ENCODE measurements at places on chromosomes 4 and X.

DNA sequence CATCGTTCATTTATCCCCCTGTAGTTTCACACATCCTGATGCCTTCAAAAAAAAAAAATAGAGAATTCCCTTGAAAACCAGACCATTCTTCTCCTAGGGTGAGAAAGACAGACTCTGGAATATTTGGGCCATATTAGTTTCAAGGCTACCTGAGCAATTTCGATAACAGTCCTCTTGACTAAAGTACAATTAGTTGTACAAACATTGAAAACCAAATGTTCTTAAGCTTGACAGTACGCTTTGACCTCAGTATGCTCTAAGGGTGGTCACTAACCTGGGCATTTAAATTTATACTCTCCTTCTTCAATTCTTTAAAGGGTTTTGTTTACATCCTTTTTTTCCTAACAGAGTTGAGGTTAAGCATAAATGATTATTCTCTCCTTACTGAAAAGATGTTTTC is 364.6 kb upstream of the FTHL17 start:
- DNase-seq, result no peak

DNA sequence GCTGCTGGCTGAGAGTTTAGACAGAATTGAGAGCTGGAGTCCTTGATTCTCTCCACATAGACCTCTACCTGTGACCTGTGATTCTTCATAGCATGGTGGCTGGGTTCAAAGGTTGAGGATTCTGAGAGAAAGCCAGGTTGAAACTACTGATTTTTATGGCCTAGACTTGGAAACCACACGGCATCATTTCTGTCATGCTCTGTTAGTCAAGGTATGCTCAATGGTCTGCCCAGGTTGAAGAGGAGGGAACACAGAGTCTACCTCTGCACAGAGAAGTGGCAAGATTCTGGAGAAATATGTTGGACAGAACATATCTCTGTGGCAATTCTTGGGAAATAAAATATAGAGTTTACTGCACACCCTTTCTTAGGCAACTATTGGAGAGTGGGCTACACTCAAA is 57.2 kb upstream of the CXorf66 start:
- DNase-seq, result no peak

DNA sequence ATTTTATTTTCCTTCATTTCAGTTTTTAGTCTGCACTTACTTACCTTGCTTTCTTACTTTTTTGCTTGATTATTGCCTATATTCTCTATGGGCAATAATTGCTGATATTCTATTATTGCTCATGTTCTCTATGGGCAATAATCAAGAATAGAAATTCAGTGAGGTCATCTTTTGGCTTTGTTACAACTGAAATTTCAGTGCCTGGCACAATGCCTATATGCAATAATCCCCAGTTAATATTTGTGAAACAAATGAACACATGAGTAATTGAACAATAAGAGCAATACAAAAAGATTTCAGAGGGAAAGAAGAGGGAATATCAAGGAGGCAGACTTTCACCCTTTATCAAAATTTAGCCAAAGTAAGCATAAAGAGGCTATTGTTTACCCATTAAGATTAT is 48.6 kb upstream of the ARSJ start:
- no peak for DNase-seq

DNA sequence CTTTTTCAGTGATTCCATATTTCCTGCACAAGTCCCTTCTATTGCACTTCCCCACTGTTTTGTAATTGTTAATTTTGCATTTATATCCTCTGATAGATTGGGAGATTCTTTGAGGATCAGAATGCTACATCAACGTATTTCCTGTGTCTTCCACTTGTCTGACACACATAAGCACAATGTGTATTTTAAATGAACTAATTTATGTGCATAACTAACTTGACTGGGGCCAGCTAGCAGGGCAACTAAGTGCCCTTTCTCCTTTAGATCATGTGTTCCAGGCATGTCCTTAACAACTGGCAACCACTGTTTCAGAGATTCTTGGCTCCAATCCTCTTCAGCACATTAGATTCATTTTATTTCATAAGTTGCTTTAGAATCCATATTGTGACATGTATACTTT is 15.7 kb upstream of the UCP1 start:
- DNase-seq, result no peak

- DNase-seq, result no peak
Measured at GRCh38 chr4:166941629-166942028, 292.7 kb downstream of the SPOCK3 start.

DNA sequence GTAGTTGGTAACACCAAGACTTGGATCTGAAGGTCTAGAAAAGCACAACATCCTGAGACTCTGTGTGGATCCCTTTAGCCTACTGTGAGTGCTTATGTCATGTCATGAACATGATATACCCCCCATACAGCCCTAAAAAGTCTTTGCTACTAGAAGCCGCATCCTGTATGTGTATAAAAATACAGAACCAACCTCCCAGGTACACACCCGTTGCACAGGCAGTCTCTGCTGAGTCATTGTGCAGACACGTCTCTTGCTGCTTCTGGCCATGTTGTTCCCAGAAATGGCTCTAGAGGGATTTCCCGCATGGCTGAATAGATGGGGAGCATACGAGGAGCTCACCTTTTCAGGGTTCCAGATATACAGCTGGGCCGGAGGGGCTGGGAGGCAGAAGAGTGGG is 93.3 kb downstream of the MAMLD1 start:
- DNase-seq, result no peak

- no peak for DNase-seq
Measured at GRCh38 chrX:39440799-39441284, 639.6 kb downstream of the MID1IP1 start.

GRCh38 chr4:149084144-149084543 is 641.9 kb upstream of the NR3C2 start:
- no peak for DNase-seq

All from left renal cortex interstitium (tissue), 4 donors.